ENCODE measurements at places on chromosomes 4 and X.

- no peak for DNase-seq
Observed at GRCh38 chr4:10530137-10530786, 73.0 kb upstream of the ZNF518B start.

GRCh38 chr4:165740911-165741310 lies 132.1 kb upstream of the TLL1 start:
- DNase-seq = no peak

DNA sequence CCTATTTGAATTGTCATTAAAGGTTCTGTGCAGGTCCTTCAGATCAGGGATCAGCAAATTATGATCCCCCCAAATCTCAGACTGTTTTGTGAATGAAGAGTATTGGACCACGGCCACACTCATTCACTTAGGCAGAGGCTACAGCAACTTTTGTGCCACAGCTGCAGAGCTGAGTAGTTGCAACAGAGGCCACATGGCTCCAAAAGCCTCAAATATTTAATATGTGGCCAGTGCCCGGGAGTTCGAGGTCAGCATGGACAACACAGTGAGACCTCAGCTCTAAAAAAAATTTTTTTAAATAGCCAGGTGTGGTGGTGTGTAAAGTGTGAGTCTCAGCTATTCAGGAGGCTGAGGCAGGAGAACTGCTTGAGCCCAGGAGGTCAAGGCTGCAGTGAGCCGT lies 100.7 kb downstream of the NSUN7 start:
- DNase-seq = no peak

DNA sequence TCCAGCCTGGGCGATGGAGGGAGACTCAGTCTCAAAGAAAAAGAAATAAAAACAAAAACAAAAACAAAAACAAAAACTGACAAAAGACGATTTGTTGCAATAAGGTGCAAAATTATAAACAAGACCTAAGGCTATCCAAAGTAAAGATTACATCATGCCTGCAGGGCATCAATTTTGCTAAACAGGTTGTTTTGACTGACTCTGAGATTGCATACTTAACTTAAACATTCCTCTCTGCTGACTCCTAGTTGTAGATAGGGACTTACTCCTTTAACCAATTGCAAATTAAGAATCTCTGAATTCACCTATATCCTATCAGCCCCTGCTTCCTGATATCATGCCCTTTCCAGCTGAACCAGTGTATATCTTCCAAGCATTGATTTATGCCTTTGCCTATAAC lies 2687.3 kb downstream of the PCDH7 start:
- no peak for DNase-seq

GRCh38 chr4:94244087-94244828 lies 36.6 kb downstream of the SMARCAD1 start:
- DNase-seq = no peak

DNA sequence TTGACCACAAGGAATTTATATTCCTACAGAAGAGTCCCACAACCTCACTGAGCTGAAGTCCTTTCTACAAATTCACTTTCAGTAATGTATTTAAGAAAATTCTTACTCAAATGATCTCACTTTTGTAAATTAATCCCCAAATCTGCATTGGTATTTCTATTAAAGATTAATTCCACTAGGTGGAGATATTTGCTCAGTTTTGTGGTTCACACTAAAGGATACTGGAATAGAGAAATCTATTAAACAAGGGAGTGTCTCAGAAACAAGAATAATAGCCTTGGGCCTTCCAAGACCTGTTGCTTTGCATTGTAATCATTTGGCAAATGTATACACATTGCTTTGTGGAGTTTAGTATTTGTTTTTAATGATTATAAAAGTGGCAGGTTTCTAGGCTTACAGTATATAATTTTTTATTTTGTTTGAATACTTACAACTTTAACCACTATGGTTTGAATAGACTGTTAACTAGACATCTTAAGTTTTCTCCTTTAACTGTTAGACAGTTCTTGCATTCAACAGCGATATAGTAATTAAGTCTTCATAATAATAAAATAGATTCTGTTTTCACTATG lies 25.9 kb downstream of the CFAP299 start:
- DNase-seq = no peak

GRCh38 chrX:155048977-155049619 lies 21.8 kb downstream of the CMC4 start:
- DNase-seq = no peak

DNA sequence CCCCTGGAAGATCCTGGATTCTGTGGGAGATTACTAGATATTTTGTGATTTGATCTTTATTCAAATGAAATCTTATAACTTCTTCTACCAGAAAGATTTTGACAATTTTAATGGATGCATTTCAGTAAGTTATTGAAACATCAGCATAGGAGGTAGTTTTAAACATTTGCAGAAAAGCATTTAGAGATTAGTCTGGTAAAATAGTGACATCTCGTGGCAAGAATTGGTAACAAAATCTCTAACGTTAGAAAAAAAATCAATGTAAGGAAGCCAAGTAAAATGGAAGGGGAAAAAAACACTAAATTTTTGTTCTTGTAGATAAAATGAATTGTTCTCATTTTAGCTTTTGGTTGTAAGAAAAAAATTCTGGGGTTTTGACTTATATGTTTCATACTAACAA lies 73.3 kb downstream of the TASL start:
- peak; percentile 4 for DNase-seq

DNA sequence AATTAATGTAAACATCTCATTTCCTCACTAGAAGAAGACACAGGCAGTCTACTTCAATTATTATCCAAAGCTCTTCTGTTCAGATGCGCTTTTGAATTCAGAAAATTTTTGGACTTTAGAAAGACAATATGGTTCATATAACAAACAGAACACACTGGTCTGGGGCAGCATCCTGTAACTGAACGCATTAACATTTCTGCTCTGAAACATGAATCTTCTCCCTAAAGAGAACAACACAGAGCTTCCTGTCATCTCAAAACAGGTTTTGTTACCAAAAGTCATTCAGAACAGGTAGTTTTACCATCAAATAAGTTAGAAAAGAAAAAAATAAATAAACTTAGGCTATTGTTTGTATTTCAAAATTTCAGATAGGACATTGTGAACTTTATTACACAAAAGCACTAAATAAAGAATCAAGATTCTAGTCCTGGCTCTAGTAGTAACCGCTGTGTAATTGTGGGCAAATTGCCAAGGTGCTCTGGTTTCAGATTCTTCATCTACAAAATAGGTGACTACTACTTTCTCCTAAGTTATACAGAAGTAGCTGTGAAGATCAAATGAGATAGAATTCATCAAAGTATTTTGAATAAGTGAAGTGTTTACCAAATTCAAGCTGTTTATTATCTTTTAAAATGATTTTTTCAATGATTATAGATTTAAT lies 252.3 kb upstream of the RASGEF1B start:
- no peak for DNase-seq

DNA sequence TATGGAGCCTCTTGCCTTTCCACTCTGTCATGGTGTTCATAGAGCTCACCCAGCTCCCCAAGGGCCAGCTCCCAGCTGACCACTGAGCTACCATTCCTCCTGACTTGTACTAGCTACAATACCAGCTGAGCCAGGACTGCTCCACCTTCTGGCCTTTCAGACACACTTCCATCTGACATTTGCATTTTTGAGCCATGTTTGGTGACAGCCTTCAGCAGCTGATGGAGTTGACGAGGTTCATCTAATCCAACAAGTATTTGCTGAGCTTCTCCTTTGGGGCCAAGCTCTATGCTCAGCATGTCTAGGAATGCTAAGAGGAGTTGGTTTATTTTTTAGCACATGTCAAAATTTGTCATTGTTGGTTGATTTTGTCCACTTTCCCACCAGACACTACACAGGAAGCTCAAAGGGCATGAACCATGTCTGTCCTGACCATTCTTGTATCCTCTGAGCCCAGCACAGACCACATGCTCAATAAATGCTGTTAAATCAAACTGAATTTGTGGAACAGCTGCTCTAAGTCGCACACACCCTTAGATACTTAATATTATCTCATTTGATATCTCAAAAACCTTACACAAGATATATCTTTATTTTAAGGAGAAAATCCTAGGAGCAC lies 142.6 kb upstream of the PPARGC1A start:
- DNase-seq = no peak

DNA sequence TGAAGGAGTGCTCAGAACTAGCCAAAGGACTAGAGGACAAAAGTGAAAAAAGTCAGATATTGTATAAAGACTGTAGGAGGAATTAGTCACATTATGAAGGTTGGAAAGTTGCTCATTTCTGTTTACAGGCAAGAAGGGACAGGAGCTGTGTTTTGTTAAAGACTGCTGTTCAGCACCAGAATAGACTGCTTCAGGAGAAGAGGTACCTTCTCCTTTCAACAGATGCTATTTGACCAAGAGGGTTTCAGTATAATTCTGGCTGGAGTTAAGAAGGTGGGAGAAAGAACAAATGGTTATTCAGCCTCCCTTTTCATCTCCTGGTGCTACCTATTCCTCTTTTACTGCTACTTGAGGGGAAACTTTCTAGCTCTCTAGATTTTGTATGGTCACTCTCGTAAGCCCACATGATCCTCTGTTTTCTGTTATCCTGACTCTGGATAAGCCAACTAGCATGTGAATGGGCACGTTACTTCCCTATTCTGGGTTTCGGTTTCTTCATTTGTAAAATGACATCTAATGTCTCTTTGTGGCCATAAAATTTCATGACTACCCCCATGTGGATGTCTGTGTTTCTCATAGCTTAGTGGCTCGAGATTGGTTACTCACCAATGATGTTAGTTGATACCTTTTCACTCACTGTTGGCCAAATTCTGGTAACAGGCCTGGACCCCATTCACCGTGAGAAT lies 68.9 kb downstream of the SH2D1A start:
- no peak for DNase-seq

DNA sequence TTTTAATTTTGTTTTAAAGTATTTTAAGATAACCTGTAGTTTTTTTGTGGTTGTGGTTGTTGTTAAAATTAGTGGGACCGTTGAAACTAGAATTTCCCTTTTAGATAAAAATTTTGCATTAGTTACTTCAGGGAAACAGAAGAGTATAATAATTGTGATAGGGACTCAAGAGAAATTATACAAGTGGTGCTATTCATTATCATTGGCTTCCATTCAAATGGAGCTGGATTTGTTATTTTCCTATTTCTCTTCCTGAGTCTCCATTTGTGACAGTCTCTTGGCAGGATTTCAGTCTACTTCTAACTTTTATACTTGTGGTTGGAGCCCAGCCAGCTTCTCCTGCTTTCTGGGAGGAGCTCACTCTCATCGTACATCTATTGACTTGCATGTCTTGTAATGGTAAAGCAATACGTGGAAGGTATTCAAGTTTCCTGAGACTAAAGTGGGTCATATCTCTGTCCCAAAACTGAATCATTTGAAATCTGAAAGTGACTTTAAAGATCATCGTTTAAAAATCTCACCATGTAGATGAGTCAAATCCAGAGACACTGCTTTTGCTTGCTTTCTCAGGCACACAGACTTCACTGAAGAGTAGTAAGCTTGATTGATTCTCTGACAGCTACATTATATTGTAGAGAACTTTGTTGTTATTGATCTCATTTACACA lies 155.8 kb downstream of the RPA4 start:
- peak; percentile 27 for DNase-seq

DNA sequence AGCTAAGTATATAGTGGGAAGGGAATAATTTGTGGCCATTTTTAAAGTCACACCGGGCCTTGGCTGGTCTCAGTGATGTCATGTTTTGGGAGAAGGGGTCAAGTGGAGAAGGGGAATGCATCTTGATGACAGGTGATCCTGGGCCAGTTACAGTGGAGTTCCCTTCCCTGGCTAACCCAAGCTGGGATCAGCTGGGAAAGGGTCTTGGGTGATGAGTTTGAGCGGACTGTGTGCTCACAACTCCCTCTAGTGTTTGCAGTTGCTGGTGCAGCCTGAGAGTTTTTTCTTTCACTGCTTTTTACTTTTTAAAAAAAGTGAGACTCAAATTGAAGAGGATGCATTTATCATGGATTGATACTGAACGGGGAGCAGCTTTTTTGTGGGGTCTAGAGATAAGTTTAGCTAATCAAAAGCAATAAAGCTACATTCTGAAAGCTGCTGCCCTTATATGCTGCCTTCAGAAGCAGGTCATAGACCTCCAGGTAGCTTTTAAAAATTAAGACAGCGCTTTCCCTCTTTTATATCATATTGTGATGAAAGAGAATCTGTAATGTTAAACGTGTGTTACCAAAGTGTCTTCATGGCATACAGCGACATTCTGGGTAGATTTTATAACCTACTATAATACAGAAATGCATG lies 164.7 kb downstream of the DCLK2 start:
- DNase-seq = no peak

- no peak for DNase-seq
Observed at GRCh38 chr4:11698846-11699590, 270.3 kb upstream of the HS3ST1 start.

DNA sequence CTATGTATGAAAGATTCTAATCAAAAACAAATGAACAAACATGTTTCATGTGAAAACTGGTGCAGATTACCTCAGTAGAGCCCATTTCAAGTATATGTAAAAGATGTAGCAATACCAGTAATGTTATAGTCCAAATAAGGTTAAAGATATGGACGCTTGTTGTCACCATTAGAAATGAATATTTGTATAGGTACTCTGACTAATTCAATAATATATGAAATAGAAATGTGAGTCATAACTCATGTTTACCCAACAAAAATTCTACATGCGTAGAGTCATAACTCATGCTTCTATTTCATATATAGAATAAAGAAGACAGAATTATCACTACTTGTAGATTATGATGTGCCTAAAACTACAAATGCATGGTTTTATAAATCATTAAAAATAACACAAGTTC lies 739.1 kb upstream of the DIAPH2 start:
- no peak for DNase-seq

GRCh38 chr4:19735012-19735411 lies 516.7 kb upstream of the SLIT2 start:
- DNase-seq = no peak

GRCh38 chrX:42490111-42490510 lies 287.9 kb downstream of the PPP1R2C start:
- DNase-seq = no peak

DNA sequence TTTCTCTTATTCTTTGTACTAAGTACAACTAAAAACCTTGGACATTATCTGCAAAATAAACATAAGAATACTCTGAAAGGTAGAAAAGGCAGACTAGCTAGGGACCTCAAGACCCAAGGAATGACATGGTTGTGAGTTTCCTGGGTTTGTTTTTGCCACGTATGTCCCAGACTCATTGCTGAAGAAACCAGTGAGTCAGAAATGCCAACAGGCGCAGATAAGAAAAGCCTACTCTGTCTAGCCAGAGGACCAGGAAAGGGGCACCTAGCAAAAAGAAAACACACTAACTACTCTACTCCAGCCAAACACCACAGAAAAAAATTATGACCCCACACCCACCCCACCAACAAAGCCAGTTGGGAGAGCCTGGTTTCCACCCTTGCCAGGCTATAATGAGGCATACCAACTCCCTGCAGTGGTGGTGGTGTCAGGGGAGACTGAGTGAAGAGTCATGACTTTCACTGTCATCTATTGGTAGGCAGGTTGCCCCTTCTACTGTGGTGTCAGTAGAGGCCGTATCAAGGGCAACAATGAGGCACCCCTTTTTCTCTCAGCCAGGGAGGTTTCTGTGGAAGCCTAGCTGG lies 10.9 kb downstream of the MTMR1 start:
- no peak for DNase-seq

DNA sequence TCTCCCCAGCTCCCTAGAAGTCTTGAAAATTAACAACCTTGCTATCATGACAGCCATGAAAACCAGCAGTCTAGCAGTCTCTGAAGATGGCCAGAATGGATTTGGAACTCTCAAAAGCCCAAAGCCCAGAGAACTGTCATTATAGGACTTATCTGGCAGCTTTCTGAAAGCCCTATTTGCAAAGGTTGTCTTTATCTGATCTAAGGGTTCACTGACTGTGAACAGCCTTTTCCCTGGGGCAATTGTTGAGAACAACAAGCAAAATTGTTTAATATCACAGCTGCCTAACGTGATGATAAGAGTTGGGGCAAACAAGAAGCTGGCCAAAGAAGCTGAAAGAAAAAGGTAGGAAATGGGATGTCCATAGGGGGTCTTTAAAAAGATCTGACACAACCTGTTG lies 20.9 kb upstream of the KLHL8 start:
- no peak for DNase-seq
